Gastroesophageal sphincter (tissue), 4 donors: ENCODE measurements at places on chromosomes 4 and X.
A peak's percentile ranks its signal among the peaks of the same experiment; 100 is the strongest.

GRCh38 chr4:15907430-15907829 lies 31.1 kb downstream of the FGFBP1 start:
- H3K36me3 ChIP-seq: no peaks in the 10 kb centered on the region
- no peak overlapping the region for H3K27ac ChIP-seq

- no peaks in the 10 kb centered on the region for H3K27me3 ChIP-seq
- H3K27ac ChIP-seq: no peak overlapping the region
- H3K4me3 ChIP-seq: no peak overlapping the region
- no peaks in the 10 kb centered on the region for H3K36me3 ChIP-seq
- no peak for ATAC-seq
- peaks cover 8% of the 10 kb centered on the region for H3K4me1 ChIP-seq
These were observed 78.4 kb upstream of the RBPJ start for GRCh38 chr4:26242451-26242850.

DNA sequence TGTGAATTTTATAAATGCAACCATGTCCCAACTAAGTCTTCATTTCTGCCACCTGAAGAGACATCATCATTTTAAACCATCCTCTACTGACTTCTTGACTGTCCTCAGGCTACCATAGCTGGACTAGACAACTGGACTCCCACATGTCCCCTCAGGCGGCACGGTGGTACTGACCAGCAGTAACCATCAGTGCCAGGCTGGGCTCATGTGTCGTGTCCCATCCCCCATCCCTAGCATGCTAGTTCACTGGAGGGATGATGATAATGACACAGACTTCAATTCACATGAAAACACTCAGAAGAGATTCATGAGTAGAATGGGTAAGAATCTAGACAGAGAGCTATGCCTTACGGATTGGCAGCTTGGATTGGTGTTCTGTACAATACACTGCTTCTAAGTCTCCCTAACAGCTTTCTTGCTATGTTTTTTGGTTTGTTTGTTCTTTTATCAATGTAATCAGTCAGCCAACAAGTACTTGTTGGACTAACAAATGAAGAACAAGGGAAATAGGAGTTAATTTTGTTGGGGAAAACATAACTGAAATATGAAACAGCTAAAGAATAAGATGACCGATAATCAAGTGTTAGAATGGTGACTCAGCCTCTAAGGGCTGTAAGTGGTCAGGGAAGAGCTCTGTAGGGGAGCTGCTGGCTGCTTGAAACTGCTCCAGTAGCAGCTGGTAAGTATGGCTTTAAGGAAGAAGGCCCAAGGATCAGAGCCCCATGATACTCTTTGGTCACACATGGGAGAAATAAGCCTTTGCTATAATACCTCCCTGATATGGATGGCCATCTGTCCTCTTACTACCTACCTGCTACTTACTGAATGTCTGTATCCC lies 10.3 kb downstream of the ZDHHC9 start:
- H3K36me3 ChIP-seq: peaks cover 6% of the 10 kb centered on the region
- no peak overlapping the region for H3K4me3 ChIP-seq
- H3K27ac ChIP-seq: no peak overlapping the region
- H3K27me3 ChIP-seq: no peaks in the 10 kb centered on the region

- H3K27ac ChIP-seq: no peak overlapping the region
- H3K4me3 ChIP-seq: no peak overlapping the region
- no peaks in the 10 kb centered on the region for H3K27me3 ChIP-seq
- H3K36me3 ChIP-seq: no peaks in the 10 kb centered on the region
- no peak for ATAC-seq
These were observed 76.5 kb downstream of the ZNF518B start for GRCh38 chr4:10380735-10381134.

DNA sequence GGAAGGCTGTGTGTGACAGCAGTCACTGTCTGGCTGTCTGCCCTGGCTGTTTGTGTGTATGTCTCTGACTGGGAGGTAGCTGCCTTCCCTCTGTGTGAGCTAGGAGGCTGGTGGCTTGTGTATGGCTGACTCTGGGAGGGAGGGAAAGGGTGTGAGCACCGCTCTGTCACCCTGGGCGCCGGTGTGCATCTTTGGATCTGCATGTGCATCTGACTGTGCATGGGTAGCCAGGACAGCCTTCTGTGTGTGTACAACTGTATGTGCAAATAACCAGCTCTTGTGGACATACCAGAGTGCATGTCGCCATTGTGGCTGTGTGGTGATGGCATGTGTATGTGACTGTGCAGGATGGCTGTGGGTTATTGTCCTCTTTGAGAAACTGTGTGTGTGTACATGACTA lies 7.4 kb upstream of the ERAS start:
- ATAC-seq: no peak
- H3K4me3 ChIP-seq: no peak overlapping the region
- H3K36me3 ChIP-seq: peaks cover 96% of the 10 kb centered on the region
- H3K27me3 ChIP-seq: no peaks in the 10 kb centered on the region
- no peak overlapping the region for H3K27ac ChIP-seq

GRCh38 chr4:173243917-173244658 lies 75.5 kb downstream of the GALNT7 start:
- no peak for ATAC-seq
- H3K36me3 ChIP-seq: no peaks in the 10 kb centered on the region
- no peak overlapping the region for H3K27ac ChIP-seq
- no peaks in the 10 kb centered on the region for H3K4me1 ChIP-seq
- no peak overlapping the region for H3K4me3 ChIP-seq

GRCh38 chr4:100739426-100739825 lies 221.6 kb upstream of the EMCN start:
- no peak overlapping the region for H3K27ac ChIP-seq
- H3K4me1 ChIP-seq: peaks cover 27% of the 10 kb centered on the region
- no peaks in the 10 kb centered on the region for H3K36me3 ChIP-seq

GRCh38 chr4:6781561-6781960 lies 966 bp upstream of the KIAA0232 start:
- H3K27ac ChIP-seq: peak overlapping the region; percentile 100
- H3K27me3 ChIP-seq: no peaks in the 10 kb centered on the region
- H3K4me3 ChIP-seq: peak overlapping the region; percentile 68
- H3K4me1 ChIP-seq: peaks cover 4% of the 10 kb centered on the region

DNA sequence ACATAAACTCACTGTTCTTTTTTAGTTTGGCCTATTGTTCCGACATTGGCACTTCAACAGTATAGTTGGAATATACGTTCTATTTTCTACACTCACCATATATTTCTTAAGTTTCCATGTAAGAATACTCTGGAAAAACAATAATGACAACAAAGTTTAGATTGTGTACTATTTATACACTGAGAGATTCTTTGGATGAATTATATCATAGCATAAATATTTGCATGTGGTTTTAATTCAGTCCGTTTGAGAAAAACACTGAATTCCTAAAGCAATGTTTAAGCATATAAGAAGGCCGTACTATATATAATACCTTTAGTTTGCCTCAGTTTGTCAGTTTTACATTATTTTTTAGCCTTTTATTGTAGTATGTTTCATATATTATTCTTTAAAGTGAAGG lies 82.4 kb downstream of the RAP1GDS1 start:
- H3K4me3 ChIP-seq: no peak overlapping the region
- ATAC-seq: no peak
- no peaks in the 10 kb centered on the region for H3K36me3 ChIP-seq
- no peaks in the 10 kb centered on the region for H3K4me1 ChIP-seq
- H3K27me3 ChIP-seq: no peaks in the 10 kb centered on the region

DNA sequence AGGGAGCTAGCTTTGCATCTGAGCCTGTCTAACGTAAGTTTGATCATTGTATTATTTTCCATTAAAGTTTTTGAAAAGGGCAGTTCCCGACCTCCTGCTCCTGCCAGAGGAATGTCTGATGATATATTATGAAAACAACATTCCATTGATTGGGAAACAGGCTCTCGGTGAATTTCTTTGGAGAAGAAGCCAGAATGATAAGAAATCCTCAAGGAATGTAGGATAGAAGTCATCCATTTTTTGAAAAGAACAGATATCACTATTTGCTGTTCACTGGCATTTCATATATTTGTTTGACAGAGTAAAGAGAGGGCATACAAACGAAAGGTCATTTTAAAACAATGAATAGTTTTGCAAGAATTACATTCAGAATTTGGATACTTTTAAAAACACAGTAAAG lies 781.0 kb upstream of the HTR2C start:
- no peak overlapping the region for H3K27ac ChIP-seq
- no peaks in the 10 kb centered on the region for H3K27me3 ChIP-seq
- ATAC-seq: no peak
- no peak overlapping the region for H3K4me3 ChIP-seq
- no peaks in the 10 kb centered on the region for H3K4me1 ChIP-seq

- no peaks in the 10 kb centered on the region for H3K36me3 ChIP-seq
- no peaks in the 10 kb centered on the region for H3K4me1 ChIP-seq
These were observed 76.1 kb downstream of the BCOR start for GRCh38 chrX:40021647-40022046.
